ENCODE measurements at places on chromosomes 1 and 21. TPM values are rescaled to one million over a fixed set of nuclear protein-coding genes. Genes with fewer than 3 reads are reported as not detected.

The RXFP4 gene
- total RNA-seq, result not detected

The GBP6 gene
- total RNA-seq, result not detected

The OR6F1 gene
- not detected for total RNA-seq

The MFSD2A gene
- total RNA-seq, result 2.5 TPM

The USH2A gene
- not detected for total RNA-seq

The CLDN17 gene
- not detected for total RNA-seq

The FMOD gene
- 0.85 TPM for total RNA-seq

The TGFB2 gene
- 237 TPM for total RNA-seq

The OTUD3 gene
- 6.4 TPM for total RNA-seq

The LRRC40 gene
- total RNA-seq, result 15.0 TPM

The HMGN1 gene
- 266 TPM for total RNA-seq

The ACOT11 gene
- total RNA-seq, result 0.41 TPM

The ACTA1 gene
- 3.6 TPM for total RNA-seq

The C8A gene
- not detected for total RNA-seq

DNA sequence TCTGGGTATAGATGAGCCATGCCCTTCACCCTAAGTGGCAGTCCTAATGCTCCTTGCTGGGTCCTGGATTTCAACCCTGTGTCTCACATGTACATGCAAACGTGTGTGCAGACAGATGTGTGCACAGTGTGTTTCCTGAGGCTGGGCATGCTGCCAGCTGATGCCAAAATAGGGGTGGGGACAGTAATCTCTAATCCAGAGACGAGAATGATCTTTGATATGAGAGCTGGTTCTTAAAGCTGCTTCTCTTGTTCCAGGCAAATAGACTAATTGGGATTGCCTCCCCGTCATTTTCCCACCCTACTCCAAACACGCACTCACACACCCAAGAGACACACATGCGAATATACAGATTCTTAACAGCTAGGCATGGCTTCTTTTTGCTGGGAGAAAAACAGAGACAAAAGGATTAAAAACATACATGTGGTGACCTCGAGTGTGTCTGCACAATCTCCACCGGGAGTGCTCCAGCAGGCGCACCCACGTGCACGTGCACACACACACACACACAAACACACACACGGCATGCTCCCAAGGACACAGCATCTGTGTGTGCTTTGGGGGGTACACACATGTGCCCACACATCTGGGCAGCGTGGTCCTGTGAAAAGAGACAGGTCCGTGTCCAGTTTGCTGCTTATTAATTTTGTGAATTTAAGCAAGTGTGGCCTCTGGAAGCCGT lies 102.1 kb upstream of the ZBTB40 start:
- no peak for DNase-seq

- DNase-seq, result no peak
These were observed 7.7 kb upstream of the CD5L start for GRCh38 chr1:157849229-157849875.

- DNase-seq, result no peak
These were observed 21.9 kb upstream of the ERO1B start for GRCh38 chr1:236303675-236304074.

DNA sequence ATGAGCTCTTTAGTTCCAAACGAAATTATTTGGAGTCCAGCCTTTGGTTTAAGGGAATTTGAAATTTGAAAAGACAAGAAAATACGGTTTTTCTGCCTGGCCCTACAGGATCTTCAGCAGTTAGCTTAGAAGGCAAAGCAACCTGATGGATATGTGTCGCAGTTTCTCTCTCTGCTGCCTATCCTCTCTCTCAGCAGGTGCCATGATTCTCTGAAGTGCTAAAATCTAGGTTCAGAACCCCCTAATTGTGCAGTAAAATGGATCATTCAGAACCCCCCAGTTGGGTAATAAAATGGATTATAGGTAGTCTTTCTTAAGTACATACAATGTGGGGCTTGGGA lies 446 bp upstream of the DEPDC1 start:
- DNase-seq, result no peak

DNA sequence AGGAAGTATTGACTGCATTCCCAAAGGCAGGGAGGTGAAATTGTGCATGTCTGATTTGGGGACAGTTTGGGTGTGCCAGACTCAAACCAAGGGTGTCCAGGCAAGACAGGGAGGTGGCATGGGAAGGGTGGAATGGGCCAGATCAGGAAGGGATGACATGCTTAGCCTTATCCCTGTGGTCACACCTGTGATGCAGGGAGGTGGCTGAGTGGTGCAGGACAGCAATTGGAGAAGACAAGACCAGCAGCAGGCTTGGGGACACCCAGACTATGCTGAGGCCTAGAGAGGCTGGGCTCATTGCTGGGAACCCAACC lies 4.0 kb downstream of the FOXO6 start:
- DNase-seq, result no peak

- DNase-seq, result no peak
These were observed 83.0 kb downstream of the NTPCR start for GRCh38 chr1:233033361-233033760.

GRCh38 chr1:66571789-66572188 lies 37.8 kb downstream of the SGIP1 start:
- DNase-seq, result no peak

GRCh38 chr1:37425221-37425620 lies 49.2 kb upstream of the ZC3H12A start:
- no peak for DNase-seq

DNA sequence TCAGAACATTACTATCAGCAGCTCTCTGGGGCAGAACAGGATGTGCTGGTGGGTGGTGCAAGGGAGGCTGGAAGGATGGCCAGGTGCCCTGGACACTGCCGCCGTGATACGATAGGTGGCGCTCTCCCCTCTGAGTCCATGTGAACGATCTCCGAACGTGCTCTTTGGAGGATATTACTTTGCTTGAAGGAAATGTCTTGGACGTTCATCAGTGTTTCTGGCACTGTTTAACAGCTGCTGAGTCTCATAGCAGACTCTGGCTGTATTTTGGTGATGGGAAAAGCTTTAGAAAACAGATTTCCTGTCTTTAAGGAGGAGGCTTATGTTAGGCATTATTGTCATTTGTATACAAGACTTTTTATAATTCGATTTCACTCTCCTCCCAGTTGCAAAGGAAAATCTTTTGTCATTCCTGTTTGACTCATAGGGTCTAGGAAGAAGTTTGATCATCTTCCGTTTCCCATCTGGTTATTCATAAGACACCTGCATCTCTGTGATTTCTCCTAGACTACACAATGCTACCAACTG lies 386.2 kb upstream of the ADGRL2 start:
- DNase-seq, result no peak

GRCh38 chr1:156894711-156895454 lies 1.4 kb downstream of the PEAR1 start:
- peak; percentile 82 for DNase-seq

- DNase-seq, result no peak
These were observed 292.4 kb downstream of the PTBP2 start for GRCh38 chr1:97013941-97014340.

DNA sequence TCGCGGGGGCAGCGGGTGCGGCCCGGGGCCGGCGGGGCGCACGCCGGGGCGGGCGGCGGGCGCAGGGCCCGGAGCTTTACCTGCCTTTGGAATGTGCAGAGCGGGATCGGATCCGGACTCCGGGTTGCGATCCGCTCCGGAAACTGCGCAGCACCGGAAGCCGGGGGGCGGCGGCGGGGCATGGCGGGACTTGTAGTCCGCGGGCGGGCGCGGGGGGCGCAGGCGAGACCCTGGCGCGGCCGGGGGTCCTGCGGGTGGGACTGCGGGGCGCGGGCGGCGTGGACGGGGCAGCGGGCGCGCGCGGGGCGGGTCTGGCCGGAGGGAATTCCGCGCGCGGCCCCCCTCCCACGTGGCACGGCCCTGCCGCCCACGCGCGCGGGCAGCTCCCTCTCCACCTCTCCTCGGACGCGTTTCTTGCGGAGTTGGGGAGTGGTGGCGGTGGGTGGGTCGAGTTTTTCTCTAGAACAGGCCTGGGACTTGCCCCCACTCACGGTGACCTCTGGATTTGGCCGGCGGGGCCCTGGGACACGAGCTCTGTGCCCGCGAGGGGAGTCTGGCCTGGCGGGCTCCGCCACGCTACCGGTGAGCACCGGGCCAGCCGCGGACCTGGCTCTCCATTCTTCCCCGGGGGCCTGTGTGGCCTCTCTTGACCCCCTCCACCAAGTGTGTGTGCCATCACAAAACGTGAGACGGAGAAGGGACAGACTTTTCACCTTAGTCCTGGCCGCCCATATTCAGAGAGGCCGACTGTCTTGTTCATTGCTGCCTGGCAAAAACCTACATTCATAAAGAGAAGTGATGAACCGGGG lies at the start of gene PRDM15:
TSS of gene PRDM15 (minus strand) at position 155 of the 809 bp plus-strand sequence. CDS start 18,981 bp downstream, outside the sequence.
- DNase-seq, result no peak

DNA sequence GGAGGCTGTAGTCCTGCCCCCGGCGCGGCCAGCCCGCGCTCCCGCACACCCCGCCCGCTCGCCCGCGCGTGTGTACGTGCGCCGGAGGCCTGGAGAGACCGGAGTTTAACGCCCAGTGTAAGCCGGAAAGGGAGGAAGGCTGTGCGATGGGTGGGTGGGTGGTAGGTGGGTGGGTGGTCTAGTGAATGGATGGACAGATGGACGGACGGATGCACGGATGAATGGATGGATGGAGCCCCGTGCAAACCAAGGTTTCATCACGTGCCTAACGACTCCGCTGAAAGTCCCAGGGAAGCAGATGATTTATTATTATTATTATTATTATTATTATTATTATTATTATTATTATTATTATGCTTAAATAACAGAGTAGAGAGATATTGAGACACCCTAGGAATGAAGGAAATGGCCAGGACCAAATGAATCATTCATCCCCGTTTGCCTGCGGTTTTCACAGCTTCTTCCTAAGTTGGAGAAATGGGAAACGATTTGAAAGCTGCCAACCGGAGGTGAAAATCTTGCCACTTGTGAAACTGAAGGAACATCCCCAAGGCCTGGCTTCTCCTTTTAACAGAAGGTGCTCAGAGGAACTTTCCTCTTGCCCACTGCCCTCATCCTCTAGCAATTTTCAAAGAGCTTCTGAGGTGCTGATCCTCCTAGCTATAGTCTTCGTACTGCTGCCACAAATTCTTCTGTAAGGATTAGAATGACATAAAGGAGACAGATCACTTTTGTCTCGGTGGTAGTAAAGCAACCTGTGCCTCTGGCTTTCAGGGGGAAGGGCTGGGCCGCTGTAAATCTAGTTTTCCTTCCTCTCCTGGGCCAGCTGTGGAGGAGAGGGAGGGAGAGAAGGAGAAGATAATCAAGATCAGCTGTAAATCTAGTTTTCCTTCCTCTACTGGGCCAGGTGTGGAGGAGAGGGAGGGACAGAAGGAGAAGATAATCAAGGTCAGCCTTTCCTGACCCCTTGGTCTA lies 648 bp upstream of the RGS7 start:
- no peak for DNase-seq

GRCh38 chr1:193156822-193157142 lies 29.6 kb downstream of the B3GALT2 start:
- DNase-seq, result no peak

GRCh38 chr1:6743189-6744101 lies 41.8 kb upstream of the CAMTA1 start:
- DNase-seq, result no peak

DNA sequence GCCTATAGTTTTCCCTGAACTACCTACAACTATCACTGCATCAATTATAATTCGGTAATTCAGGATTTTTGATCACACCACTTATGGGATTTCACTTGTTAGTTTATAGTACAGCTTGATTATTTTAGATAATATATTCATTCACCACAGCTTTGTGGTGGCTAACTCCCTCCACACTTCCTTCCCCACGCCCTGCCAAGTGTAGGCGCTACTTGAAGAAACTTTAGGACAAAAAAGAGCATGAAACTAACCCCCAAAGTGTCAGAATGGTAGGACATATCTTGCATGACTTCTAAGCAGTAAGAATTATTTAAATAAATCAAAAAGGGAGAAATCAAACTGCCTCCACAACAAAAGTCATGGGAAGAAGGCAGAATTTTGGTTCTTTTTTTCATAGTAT lies 70.1 kb downstream of the LHX9 start:
- no peak for DNase-seq

- DNase-seq, result no peak
These were observed 483.6 kb upstream of the RGS18 start for GRCh38 chr1:191674626-191675179.

DNA sequence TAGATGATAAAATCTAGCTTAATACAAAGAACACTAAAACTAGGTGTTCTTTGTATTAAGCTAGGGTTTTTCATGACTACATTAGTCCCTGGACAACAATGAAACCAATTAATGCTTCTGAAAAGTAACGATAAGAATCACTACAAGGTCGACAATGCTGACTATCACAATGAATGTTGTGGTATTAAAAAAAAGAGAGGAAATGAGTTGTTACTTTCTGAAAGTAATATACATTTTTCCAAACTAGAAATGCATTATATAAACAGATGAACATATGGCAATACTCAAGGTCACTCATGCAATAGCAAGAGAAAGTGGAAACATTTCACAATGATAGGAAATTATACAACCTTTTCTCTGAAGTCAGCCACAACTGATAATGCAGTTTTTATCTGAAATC lies 19.0 kb downstream of the DPH5 start:
- DNase-seq, result no peak

DNA sequence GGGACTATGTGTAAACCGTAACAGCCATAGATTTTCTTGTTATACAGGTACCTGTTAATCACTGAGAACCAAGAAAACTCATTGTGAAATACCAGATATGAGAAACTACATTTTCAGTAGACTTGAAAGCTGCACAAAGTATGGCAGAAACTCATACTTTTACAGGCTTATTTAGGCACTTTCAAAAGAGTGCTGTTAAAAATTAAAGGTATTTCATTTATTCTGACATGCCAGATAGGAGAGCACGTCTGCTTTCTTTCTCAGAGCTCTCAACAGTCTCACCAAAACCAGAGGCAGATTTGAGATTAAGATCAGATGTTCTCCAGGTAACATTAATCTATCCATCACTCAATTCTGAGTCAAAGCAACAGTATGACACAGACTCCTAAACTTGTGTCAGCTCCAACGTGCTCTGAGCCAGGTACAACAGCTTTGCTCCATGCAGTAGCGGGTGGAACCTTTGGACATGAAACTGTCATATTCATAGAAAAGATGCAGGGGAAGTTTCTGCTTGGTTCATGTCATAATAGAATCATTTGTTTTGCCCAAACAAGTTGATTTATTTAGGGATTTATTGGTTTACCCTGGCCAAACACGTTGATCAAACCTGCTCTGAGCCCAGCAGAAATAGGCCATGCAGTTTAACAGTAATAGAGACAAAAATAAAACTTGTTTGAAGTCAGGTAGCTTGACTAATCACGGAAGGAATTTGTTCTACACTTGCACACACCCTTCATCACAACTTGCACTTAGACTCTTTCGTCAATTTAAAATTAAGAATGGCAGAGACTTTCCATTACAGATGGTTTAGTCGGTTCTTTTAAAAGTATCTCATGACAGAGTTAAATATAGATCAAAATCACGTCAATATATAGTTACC lies 20.8 kb upstream of the TSNAX start:
- no peak for DNase-seq

- no peak for DNase-seq
These were observed 342.9 kb upstream of the PLXNA2 start for GRCh38 chr1:208587110-208587509.

- no peak for DNase-seq
These were observed 8.2 kb upstream of the FHAD1 start for GRCh38 chr1:15238789-15239188.

GRCh38 chr1:206568256-206568655 lies 44.0 kb downstream of the EIF2D start:
- DNase-seq, result no peak

- no peak for DNase-seq
These were observed 103.0 kb downstream of the SSBP3 start for GRCh38 chr1:54302951-54303843.

- DNase-seq, result peak; percentile 72
These were observed at the start of gene PRDM16 for GRCh38 chr1:3068564-3069431. TSS of gene PRDM16 (plus strand) at chr1:3069203. CDS start at chr1:3069260, 57 bp downstream.

Data from chondrocyte (in vitro differentiated cells).